ENCODE measurements at places on chromosomes 6 and 20.

DNA sequence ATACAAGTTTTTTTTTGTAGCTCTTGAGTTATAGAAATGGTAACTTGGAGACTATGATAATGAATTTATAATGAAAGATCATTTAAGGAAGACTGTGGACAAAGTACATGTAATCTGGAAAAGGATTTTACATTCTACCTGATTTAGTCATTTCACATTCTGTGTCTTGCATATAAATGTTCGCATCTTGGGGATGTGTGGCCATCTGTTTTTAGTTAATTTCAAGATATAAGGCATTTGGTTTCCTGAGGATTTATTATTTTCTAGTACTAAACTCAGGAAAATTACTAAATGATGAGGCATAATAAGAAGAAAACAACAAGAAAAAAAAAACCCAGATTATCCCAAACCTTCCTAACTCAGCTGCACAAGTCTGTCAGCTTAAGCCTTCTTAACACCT lies 112.7 kb upstream of the PRL start:
- DNase-seq = no peak

DNA sequence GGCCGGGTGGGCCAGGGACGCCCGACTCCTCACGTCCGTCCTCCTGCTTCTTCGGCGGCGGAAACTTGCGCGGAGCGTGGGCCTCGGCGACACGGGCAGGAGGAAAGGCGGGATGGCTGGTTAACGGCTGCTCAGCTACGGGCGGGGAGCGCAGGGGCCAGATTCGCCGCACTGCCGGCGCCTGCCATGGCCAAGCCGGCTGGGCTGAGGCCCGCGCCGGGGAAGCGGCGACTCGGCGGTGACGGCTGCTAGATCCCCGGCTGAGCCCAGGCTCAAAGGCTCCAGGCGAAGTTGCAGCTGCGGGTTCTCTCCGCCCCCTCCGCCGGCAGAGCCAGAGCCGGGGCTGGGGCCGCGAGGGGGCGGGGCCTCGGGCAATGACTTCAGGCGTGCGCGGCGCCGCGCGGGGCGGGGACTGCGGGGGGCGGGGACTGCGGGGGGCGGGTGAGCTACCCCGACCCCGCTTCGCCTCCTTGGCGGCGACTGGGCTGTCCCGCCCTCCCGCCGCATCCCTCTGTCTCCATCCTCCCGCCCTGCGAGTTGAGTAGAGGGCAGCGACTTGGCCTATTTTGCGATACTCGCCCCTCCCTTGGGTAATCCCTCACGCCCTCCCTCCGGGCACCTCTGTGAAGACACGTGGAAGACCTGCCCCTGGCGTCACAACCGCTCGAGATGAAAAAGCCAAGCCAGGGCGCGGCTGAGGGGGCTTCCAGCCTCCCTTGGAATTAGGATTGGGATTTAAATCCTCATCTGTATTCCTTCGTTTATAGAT lies at the start of gene CEP85L:
TSS of gene CEP85L (minus strand) at position 310 of the 769 bp plus-strand sequence. CDS start 322 bp downstream, outside the sequence.
- peak; percentile 85 for DNase-seq

GRCh38 chr20:62232194-62232593 lies 6.1 kb upstream of the OSBPL2 start:
- DNase-seq = no peak

- DNase-seq = peak; percentile 43
Observed at GRCh38 chr20:38842558-38842981, 37.1 kb downstream of the PPP1R16B start.

DNA sequence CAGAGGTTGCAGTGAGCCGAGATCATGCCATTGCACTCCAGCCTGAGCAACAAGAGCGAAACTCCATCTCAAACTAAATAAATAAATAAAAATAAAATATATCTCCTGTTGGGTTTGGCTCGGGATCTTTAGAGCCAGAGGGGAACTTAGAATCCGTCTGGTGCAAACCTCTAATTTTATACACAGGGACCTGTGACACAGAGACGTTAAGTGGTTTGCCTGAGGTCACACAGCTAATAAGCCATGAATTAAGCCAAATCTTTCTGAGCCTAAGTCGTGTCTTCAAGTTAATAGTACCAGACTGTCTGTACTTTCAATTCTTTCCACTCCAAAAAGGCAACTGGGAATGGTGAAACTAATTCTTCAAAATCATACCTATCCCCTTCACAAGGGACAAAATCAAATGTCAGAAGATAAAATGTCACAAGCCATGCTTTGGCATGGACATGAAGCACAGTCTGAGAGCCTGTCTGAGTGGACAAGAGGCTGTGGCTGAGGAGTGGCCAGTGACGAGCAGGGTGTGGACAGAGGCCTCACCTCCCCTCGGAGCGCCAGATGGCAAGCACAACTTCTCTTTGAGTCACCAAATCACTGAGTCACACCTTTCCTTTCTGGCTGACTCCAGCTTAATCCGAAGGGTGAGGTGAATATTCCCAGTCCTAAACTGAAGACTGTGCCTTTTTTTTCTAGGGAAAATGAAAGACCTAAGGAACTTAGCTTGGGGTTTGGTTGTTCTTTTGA lies 177.4 kb downstream of the TFAP2A start:
- no peak for DNase-seq

- DNase-seq = no peak
Observed at GRCh38 chr20:46939031-46939965, 44.7 kb downstream of the EYA2 start.

DNA sequence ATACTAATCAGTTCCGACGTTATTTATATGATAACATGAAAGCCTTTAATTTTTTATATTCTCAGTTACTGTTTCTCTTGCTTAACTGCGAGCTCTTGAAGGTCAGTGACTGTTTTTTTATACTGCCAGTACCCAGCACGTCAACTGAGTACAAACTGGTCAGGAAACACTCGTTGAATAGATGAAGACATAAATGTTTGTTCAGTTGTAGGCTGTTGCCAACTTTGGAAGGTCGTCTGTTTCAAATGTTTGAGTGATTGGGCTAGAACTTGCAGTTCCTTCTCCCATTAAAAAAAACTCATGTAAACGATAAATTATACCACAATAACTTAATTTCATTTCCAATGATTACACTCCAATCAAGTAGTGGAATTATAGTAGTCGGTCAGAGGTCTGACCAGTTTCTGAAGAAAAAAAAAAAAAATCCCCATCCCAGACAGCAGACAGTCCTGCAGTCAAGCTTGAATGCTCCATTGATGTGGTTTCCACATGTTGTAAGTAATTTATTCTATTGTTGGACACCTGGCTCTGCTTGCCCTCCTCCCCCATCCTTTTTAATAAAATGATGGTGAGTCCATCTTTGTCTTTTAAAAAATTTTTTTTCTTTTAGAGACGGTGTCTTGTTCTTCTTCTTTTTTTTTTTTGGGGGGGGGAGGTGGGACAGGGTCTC lies 81.1 kb downstream of the SASH1 start:
- DNase-seq = no peak

- no peak for DNase-seq
Observed at GRCh38 chr6:122620902-122621301, 10.7 kb downstream of the PKIB start.

GRCh38 chr20:37095108-37095598 lies 644 bp downstream of the RBL1 start:
- DNase-seq = peak; percentile 10

- DNase-seq = no peak
Observed at GRCh38 chr6:37543361-37543760, 43.7 kb upstream of the CCDC167 start.

- no peak for DNase-seq
Observed at GRCh38 chr20:33431797-33432381, 11.7 kb downstream of the SNTA1 start.

- no peak for DNase-seq
Observed at GRCh38 chr6:114997813-114998292, 655.0 kb upstream of the HS3ST5 start.
